AG09309 (cell line): ENCODE measurements at places on chromosomes 1 and 21.

- DNase-seq = no peak
Measured at GRCh38 chr1:155984341-155984740, 6.0 kb upstream of the ARHGEF2 start.

DNA sequence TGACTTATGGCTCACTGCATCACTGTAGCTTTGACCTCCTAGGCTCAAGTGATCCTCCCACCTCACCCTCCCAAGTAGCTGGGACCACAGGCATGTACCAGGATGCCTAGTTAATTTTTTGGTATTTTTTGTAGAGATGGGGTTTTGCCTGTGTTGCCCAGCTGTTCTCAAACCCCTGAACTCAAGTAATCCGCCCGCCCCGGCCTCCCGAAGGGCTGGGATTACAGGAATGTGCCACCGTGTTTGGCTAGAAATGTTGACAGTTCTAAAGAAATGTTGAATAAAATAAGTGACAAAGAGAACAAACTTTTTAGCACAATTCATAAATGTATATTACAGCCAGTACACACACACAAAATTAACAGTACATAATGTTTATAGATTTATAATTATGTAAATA lies 1586.1 kb downstream of the NCAM2 start:
- no peak for DNase-seq

- no peak for DNase-seq
Measured at GRCh38 chr1:165383599-165384405, 27.3 kb upstream of the LMX1A start.

- no peak for DNase-seq
Measured at GRCh38 chr1:168167806-168168205, 11.0 kb upstream of the TIPRL start.

DNA sequence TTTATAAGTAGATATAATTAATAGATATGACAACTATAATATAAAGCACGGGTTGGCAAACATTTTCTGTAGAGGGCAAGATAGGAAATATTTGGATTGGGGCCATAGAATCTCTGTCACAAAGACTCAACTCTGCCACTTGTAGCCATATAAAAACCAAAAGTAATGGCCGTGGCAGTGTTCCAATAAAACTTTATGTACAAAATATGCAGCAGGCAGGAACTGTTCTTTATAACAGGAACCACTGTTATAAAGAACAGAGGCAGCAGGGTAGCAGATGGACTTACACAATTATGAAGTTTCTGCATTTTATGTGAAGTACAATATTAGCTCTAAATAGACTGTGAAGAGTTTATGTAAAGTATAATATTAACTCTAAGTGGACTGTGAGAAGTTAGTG lies 16.9 kb upstream of the QSOX1 start:
- DNase-seq = no peak

GRCh38 chr1:75273110-75273509 lies 138.9 kb downstream of the LHX8 start:
- no peak for DNase-seq

DNA sequence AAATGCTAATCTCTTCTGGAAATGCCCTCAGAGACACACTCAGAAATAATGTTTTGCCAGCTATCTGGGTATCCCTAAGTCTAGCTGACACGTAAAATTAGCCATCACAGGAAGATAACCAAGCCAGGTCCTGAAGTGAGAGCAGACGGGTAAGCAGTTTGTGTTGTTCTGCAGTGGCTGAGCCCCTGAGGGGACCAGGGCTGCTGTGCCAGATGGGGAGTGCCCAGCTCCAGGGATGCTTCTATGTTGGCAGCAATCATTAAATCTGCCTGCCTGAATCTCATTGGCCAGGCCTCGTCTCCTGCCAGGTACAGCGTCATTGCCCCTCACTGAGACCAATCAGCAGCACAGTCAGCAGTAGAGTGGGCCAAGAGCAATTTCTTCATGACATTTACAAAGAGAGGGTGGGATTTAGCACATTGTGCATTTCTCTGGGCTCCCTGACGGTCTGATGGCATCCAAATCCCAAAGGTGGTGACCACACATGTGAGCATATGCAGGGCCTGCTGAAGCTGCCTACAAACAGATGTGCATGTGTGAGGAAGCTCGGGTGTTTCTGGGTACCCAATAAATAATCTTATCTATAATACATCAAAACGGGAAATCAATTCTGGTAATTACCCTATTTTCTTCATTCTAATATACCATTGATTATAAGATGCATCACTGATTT lies 58.7 kb upstream of the LRRN2 start:
- no peak for DNase-seq
